Activated CD4-positive, alpha-beta T cell treated with anti-CD3 and anti-CD28 coated beads, Interleukin-10, Interleukin-2, amounts not matched to agents 100 ng/mL and 50 ng/mL, durations not matched to agents 16 hours and 8 hours (primary cell): ENCODE measurements at places on chromosomes 7 and 10.

- DNase-seq = peak; percentile 89
These were observed 14.8 kb downstream of the ADAM8 start for GRCh38 chr10:133261726-133262325.

DNA sequence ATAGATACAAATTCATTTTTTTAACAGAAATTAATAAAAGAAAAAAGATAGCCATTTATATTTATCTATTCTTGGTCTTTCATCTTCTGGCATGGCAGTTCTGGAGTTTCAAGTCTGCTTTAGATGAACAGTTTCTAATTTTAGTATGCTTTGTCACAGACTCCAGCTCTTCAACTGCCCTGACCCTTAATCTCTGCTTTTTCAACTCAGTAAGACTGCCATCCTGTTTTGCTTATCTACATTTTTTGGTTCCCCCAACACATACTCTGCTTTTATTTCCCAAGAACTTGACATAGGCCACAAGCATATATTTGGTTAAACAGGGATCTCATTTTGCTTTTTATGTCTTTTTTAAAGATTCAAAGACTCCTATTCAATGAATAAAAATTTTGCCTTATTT, 309.3 kb upstream of the KCND2 start:
- DNase-seq = no peak

- peak; percentile 53 for DNase-seq
These were observed 13.3 kb downstream of the CDK6 start for GRCh38 chr7:92823042-92823441.

DNA sequence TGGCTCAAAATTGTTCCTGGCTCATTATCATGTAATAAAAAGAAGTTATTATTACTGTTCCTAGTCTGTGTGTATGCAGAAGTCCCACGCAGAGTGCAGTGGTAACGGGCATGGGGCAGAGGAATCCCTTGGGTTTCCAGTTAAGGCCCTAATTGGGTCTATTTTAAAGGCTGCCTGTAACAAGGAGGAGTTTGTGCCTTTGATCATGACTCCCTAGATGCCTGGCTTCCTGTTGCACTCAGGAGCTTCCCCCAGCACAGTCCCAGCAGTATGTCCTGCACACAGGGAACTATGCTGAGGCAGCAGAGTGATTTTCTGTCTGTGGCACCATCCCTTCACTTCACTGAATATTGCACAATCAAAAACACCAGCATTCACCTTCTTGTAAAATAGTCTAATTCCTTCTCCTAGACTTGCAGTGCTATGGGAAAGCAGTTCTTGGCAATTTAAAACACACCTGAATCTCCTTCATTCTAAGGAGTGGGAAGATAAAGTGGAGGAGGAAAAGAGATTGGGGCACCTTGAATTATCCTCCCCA, 22.9 kb downstream of the SORCS1 start:
- DNase-seq = no peak

DNA sequence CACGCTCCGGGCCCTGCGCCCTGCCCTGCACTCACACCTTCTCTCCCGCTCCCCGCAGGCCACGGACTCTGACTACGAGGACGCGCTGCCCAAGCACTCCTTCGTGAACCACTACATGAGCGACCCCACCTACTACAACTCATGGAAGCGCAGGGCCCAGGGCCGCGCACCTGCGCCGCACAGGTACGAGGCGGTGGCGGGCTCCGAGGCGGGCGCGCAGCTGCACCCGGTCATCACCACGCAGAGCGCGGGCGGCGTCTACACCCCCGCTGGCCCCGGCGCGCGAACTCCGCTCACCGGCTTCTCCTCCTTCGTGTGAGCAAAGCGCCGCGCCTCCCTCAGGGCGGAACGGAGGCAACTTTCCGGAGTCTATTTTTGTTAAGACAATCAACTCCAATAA, 417.0 kb upstream of the FOXK1 start:
- no peak for DNase-seq

DNA sequence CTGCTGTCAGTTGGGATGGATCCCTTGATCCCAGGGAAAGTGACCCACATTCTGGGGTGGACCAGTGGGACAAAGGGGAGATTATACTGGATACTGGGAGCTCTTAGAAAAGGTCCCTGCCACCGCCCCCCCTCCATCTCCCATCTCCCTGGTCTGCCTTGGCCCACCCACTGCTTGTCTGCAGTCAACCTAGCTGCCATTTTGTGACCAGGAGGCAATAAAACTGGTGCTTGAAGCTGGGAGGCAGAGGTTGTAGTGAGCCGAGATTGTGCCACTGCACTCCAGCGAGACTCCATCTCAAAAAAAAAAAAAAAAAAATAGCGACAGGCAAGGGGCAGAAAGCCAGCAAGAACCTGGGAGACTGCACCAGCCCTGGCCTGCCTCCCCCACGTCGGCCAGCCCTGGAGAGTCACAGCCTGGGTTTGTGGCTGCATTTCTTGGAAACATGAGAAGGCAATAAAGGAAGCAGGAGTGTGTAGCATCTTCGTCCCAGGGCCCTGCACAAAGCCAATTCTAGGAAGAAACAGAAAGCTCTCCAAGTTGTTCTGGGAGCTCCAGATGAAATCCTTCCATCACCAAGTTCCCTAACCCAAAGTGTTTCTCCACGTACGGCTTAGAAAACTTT, 4.7 kb upstream of the ARPC1B start:
- no peak for DNase-seq

DNA sequence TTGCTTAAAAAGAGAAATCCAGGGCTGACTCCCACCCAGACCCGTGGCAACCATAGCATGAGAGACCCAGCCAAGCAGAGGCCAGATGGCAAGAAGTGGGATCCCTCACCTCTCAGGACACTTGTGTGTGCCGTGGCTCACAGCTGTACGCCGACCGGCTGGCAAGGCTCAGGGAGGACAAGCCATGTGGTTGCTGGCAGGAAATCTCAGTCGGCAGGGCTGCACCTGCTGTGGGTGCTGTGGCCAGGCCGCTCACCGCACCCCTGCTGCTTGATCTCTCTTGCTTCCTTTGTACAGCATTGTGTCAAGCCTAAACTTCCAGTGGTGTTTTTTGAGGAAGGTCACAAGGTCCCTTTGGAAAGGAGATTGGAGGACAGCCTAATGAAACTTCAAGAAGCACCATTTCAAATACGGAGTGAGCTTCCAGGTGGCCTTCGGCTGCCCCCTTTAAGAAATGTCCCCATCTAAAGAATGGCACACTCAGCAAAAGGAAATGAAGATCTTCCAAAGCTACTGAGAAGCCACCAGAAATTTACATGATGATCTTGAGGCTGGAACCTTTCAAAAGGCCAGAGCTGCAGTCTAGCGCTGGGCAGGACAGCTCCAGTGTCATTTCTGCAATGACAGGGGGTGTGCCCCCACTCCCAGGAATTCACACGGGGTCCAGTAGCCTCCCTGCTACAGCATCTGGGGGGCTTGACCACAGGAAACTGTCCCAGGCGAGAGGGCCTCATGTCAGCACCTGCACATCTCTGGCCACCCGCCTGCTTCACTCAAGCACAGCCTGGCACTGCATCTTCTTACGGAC, 409.0 kb upstream of the MGMT start:
- DNase-seq = peak; percentile 58

- no peak for DNase-seq
These were observed 59.3 kb downstream of the ARHGAP22 start for GRCh38 chr10:48545462-48546145.

DNA sequence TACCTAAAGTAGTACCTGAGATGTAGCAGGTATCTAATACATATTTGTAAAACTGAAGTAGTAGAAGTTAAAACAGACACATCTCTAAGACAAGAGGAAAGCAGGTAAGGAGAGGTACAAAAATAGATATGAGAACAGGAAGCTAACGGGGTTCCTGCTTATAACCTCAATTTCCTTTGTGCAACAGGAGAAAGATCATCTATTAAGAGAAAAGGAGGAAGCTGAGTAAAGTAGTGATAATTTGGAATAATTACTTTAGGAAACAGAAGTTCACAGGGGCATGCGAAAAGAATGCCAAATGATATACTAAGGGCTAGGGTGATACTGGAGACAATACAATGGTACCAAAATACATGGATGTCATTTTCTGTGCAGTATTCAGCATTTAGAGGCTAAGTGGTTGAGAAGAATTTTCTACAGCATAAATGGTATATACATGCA, 108.7 kb downstream of the NRBF2 start:
- DNase-seq = no peak

GRCh38 chr7:29990931-29991330, 1.3 kb upstream of the SCRN1 start:
- DNase-seq = no peak

DNA sequence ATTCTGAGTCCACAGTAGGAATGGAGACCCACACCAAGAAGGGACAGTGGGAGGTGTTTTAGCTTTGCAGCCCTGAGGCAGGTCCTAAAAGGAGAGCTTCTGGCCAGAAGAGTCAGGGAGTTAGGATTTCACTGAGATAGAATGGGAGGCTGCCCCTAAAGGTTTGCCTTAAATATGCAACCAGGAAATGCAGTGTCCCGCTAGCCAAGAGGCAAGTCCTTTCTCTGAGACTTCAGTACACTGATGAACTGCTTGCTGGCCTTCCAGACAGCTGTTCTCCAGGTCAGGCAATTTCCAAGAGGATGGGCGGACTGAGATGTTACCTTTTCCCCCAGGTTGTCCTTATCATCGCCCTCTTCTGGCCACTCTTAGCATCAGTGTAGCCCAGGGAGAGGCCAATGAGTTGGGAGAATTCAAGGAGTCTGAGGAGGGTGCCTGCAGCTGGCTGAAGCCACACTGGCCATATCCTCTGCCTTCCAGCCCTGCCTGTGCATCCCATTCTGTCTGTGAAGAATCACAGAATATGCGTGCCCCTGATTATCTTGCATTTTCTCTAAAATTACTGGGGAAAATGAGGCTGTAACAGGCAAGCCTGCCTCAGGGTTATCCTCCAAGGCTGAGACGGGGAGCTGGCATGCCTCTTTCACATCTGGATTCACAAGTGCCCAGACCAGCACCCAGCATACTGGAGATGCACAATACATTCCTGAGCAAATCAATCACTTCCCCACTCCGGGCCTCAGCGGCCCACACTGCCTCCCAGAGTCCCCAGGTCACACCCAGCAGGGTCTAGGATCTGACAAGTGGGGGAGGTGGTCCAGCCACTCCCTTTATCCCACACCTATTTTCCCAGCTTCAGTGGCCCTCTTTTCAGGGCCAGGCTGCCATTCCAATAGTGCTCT, 2.4 kb downstream of the TLL2 start:
- DNase-seq = peak; percentile 42

GRCh38 chr7:71486856-71487628, 355.1 kb downstream of the GALNT17 start:
- no peak for DNase-seq

GRCh38 chr10:30607814-30608213, 21.7 kb downstream of the LYZL2 start:
- DNase-seq = no peak

- DNase-seq = no peak
These were observed 4.8 kb downstream of the INA start for GRCh38 chr10:103281753-103282152.

DNA sequence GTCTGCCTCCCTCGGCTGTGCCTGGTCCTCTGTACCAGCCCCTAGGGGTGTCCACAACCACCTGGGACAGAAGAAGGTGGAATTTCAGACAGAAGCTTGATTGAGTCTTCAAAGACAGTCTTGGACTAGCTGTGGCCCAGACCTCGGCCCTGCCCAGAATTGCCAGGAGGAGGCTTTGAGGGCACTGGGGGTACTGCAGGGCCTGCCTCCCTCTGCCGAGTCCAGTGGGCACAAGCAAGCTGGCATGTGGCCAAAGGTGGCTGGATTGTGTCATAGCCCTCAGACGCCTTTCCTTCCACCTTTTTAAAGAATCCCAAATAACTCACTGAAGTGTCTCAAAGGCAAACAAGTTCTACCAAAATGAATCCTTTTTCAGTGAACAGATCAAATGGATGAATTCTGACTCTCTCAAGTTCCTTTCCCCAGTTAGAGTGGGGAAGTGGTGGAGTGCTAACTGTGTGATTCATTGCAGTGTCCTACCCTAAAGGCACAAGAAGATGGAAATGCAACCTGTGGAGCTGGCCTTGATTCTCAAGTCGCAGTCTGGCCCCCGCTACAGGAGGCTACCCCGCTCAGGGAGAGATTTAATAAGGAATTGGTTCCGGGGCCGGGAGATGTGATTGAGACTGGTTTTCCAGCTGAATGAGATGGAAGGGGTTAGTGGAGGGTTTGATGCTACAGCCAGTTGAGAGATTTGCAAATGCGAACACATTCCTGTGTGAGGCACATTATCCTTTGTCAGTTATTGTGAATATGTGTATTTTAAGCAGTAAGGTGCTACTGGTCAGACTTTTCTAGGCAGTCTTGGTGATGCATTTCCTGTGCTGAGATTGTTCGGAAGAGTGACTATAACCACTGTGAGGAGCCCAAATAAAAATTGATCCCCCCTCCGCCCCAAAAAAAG, 28.8 kb upstream of the SLC26A4 start:
- no peak for DNase-seq

DNA sequence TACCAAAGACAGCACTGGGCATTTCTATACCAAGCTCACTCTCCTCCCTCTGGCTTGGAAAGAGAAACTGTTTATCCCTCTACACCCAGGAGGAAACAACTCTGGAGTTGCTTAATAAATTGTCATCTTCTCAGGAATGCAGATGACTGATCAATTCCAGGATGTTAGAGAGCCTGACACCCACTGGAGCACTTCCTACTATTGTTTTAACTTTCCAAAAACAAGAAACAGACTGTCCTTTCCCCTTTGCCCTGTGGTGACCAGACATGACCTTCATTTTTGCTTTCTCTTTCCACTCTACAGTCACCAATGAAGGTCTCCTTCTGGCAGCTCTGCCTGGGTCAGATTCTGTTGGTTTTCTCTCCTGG, 19.6 kb downstream of the GIMAP4 start:
- DNase-seq = no peak

DNA sequence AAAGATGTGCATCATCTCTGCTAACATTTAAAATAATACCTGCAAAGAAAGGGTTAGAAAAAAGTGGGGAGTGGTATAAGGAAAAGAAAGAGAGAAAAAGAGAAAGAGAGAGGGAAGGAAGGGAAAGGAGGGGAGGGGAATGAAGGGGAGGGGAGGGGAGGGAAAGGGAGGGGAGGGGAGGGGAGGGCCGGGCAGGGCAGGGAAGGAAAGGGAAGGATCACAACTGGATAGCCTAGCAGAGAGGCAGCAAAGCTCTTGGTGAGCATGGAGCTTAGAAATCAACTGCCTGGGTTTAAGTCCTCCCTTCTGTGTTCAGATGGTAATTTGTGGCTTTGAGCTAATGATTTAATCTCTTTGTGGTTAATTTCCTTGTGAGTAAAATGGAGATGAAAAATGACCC, 5.4 kb upstream of the FAM237B start:
- no peak for DNase-seq

GRCh38 chr7:115511330-115511729, 519.2 kb downstream of the TFEC start:
- no peak for DNase-seq

- DNase-seq = no peak
These were observed 312.4 kb upstream of the CACNA2D1 start for GRCh38 chr7:82755705-82756551.
